ENCODE measurements at places on chromosomes 1 and 21.

- DNase-seq: no peak
Observed at GRCh38 chr1:55506740-55507577, 291.8 kb upstream of the USP24 start.

DNA sequence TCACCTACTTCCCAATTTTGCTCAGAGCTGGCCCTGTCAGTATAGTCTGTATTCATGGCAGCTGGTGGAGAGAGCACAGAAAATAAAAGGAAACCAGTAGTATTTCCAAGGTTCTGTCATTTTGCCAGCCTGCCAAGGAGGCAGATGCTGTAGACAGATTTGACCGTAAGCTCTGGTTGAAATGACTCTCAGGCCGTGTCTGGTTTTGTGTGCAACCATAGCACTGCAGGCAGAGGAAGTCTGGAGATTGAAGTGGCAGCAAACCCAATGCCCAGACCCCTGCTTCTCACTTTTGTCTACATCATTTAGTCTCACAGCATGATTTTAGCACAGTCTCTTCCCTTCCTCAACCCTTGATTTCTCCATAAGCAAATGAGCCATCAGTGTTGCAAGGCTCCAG lies 291.7 kb downstream of the PAPPA2 start:
- DNase-seq: no peak

DNA sequence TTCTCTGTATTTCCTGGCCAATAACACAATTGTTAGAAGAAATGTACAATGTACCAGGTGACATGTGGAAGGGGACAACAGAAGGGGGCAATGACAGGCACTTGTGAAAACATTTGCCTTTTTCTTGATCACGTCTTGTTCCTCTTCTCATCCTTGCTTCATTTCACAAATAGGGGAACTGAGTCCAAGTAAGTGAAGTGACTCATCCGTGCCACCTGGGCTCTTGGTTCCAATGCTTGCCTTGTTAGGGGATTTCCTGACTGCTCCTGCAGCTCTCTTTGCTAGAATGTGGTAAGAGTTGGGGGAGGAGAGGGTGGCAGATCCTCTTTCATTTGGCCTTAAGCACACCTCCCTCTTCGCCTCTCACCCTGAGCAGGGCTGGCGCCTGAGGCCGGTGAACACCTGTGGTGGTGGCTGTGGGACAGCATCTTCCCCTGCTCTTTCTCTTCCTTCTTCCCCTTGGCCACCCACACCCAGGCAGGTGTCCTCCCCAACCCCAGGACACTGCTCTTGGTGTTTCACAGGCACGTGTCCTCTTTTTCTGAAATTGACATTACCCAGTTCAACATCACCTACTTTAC lies 2.2 kb upstream of the RHEX start:
- DNase-seq: peak; percentile 30

GRCh38 chr21:17119466-17120297 lies 393.2 kb upstream of the CXADR start:
- DNase-seq: no peak

Data from stimulated activated CD4-positive, alpha-beta T cell treated with anti-CD3 and anti-CD28 coated beads, Interleukin-4, amount 100 ng/mL, for 4 hours (primary cell).